DMS153 (cell line): ENCODE measurements at places on chromosomes 6 and 20.

DNA sequence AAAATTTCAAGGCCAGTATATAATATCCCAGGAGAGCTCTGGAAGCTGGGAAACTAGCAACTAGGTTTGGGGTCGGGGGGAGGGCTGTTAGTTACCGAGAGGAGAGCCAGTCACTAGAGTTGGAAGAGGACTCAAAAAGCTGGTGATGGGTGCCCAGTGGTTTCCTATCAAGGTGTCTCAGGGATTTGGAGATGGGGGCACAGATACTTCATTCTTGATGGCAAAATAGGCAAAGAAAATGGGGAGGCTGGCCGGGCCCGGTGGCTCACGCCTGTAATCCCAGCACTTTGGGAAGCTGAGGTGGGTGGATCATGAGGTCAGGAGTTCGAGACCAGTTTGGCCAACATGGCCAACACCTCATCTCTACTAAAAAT lies 805 bp downstream of the PHF1 start:
- no peak for DNase-seq

DNA sequence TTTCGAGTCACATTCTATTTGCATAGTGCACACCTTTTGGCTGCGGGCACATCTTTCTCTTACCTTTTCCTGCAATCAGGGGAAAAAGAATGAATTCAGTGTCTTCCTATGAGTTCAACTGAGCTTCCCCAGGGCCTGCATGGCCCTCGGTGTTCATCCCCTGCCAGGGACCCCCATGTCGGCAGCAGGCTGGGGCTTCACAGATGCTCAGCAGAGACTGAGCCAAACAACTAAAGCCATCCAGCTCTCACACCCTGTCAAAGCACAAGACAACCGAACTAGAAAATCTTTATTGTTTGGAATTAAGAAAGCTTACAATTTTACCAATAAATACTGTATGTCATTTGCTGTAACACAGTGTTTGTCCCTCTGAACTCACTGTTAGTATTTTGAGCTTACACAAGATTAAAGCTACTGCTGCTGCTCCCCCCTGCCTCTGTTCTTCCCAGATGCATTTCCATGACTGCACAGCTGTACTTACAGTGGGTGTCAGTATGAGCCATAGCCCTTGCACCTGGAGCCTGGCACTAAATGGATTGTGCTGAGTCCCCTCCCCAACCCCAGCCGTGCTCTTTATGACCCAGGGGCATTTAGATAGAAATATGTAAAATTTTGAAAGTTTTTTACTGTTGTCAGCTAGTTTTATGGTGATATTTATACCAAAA lies 205.8 kb downstream of the TMEM242 start:
- DNase-seq, result no peak

DNA sequence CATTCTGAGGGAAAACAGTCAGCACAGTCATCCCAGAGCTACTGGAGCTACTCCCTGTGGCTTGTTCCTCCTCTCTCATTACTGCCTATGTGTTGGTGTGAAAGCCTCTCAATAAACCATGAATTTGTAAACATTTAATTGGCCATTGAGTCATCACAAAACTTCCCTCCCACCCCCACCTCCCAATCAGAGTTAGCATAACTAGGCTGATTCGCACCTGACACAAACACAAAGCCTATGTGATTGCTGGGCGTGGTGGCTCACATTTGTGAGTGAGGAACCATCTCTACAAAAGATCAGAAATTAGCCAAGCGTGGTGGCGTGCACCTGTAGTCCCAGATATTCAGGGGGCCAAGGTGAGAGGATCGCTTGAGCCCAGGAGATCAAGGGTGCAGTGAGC lies 17.1 kb upstream of the SNTA1 start:
- peak; percentile 5 for DNase-seq

DNA sequence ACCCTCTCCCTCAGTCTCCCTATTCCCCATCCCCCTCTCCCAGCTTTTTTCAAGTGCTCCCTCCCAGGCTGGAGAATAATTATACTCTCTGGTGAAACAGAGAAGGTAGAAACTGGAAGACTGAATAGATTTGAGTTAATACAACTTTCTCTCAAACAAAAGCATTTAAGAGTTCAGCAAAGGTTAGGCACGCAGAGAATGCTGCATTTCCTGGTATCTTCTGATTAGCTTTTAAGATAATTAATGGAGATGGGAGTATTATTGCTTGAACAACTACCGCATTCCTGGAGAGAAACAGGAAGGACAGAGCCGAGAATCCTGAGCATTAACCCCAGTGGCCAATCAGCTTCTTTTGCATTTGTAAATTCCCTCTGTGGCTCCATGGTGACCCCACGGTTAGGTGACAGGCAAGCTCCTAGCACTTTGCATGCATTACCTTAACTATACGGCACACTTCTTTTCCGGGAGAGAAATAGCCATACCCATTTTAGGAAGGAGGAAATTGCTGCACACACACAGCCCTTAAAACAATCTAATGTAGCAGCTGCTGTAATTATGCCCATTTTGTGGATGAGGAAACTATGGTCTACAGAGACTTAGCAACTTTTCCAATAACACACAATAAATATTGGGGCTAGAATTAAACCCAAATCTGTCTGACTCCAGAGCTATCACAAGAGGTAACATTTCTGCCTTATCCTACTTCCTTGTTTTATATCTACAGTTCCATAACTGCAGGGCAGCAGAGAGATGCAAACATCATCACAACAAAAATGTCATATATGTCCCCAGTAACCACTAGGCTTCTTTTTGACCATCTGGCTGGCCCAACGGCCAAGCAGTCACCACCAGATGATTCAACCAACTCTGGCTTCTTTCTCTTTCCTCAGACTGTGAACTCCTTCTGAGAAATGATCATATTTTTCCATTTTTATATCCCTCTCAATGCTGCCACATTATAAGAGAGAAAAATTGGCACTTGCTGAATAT lies 169.9 kb downstream of the CD24 start:
- DNase-seq, result no peak

GRCh38 chr6:135701426-135701825 lies 150.1 kb upstream of the PDE7B start:
- DNase-seq, result no peak

- no peak for DNase-seq
Observed at GRCh38 chr20:34544109-34544796, 14.3 kb upstream of the MAP1LC3A start.

DNA sequence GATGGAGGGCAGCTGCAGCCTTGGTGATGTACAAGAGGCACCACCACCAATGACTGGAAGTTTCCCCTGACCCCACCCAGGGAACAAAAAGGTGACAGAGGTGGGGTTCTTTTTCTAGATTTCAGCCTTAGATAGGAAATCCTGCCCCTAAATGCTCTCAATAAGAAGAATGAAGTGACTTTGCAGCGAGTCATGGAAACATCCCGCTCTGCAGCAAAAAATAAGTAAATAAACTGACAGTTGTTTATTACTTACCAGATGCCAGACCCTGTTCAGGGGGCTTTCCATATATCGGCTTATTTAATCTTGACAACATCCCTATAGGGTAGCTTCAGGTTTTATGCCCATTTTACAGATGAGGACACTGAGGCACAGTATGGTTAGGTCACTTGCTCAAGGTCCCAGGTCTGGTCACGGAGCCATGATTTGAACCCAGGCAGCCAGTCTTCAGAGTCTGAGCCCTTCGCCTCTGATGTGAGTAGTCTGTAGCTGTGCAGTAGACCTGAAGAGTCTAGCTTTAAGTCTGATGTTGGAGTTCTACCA lies 19.2 kb downstream of the C6orf89 start:
- DNase-seq, result no peak

DNA sequence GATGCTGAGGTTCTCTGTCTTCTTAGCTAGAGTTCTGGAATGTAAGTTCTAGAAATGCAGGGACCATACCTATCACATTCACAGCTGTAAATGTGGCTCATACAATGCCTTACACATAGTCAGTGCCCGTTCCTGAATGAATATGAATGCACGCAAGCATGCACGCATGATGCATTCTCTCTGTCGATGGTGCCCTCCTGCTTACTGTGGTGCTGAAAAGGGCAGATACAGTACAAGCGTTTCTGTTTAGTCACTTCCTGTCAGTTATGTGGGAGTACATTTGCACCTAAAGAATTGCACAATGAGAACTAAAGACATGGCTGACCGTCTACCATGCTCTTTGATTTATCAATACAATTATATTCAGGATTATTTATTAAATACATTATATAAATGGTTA lies 152.2 kb upstream of the SOX4 start:
- no peak for DNase-seq

- DNase-seq, result no peak
Observed at GRCh38 chr20:45969712-45970634, 2.0 kb downstream of the ZNF335 start.

DNA sequence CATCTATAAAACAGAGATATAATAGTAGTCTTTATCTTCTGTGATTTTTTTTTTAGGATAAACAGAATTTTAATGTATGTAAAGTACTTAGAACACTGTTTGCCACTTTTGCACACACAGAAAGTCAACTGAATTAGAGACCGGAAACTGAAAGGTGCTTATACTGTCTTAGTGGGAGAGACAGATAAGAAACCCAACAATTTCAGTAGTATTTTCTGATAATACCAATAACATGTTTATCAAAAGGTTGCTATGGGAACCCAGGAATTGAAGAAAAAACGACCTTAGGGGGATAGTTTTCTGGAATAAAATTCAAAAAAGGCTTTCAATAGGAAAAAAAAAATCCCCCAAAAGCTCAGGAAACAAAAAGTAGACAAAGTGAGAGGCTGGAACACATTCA lies 138.6 kb downstream of the BCKDHB start:
- DNase-seq, result no peak
